ENCODE measurements at places on chromosomes 12 and 14. TPM values are rescaled to one million over a fixed set of nuclear protein-coding genes. Genes with fewer than 3 reads are reported as not detected.

- no peak for DNase-seq
Measured at GRCh38 chr12:74334780-74335179, 202.9 kb upstream of the ATXN7L3B start.

Gene KRT79
- not detected for total RNA-seq

Gene TGM1
- total RNA-seq: not detected

Gene SAMD15
- total RNA-seq: under 0.01 TPM

- DNase-seq: no peak
Measured at GRCh38 chr14:73140811-73141323, 4.6 kb downstream of the PSEN1 start.

DNA sequence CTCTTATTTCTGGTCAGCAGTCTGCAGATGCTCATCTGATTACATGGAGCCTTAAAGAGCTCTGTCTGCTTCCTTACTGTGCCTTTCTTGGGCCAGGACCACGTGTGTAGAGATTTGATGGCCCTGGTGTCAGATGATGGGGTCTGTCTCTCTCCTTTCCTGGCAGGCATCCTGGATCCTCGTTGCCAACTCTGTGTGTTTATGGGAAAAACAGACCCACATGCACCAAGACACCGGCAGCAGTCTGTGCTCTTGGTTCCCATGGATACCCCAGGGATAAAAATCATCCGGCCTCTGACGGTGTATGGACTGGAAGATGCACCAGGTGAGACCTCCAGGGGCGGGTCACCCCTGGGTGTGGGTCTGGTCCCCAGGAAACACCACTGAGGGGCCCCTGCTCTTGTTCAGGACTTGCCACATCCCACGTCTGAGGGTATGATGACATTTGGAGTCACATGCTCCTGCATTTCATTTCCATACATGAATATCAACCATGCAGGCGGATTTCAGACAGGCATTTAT is 18.5 kb upstream of the ALDH2 start:
- no peak for DNase-seq

Gene TMTC3
- 13.2 TPM for total RNA-seq

Gene TAS2R8
- total RNA-seq: not detected

Gene MYF5
- not detected for total RNA-seq

Gene RPS6KL1
- not detected for total RNA-seq

DNA sequence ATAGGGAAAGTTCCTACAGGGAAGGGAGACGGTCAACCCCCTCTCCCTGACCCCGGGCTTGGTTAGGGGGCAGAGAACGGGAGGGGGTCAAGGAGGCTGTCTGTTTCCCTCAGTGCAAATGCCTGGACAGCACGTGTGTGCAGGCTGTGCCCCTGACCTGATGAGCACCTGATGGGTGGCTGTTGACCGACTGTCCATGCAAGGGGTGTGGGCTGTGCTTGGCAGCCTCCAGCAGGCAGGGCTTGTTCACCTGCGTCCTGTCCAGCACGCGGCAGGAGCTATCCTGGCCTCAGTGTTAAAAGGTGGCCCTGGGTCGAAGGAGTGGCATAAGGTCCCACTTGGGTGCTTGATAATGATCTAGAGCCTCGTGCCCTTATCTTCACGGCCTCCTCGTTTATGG is 221.0 kb downstream of the CACNA1C start:
- no peak for DNase-seq

Gene TAS2R7
- total RNA-seq: not detected

Gene SOAT2
- total RNA-seq: not detected

Gene GLRX5
- total RNA-seq: 21.3 TPM

GRCh38 chr12:67751381-67751928 is 102.9 kb downstream of the DYRK2 start:
- no peak for DNase-seq

Gene EPYC
- total RNA-seq: not detected

DNA sequence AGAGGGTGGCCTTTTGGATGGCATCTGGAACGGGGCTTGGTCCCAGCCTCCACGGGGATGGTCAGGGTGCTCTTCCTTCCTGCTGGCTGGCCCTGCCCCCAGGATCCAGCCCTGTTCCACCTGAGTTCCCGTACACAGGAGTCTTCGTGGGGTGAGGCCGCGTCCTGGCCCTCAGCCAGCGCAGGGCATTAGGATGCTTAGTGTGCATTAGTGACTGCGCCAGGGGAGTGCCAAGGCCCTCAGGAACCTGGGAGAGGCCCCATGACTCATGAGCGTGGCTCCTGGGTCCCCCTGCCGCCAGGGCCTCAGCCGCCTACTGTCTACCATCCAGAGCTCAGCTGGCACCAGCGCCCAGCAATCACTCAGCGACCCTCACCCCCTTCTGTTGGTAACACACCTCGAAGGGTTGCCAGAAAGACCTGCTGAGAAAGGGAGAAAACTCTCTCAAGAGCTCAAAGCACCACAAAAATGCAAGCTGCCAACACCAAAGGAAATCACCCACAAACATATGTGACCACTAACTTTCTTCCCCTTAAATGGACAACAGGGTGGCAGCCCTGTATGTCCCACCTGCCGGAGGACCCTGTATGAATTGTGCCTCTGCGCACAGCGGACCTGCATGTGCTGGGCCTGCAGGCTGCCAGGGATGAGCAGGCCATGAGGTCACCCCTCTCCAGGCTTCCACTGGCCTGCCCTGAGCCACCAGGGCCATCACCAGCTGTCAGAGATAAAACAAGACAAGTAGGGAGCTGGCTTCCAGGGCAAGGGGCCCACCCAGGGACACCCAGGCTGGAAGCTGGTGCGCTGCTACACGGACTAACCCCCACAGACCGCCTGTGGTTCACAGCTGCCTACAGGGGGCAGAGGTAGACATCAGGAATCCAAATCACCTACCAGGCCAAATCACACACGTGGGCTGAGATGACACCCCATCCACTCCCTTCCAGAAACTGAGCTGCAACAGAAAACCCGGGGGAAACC is 28.7 kb downstream of the CCDC85C start:
- no peak for DNase-seq

DNA sequence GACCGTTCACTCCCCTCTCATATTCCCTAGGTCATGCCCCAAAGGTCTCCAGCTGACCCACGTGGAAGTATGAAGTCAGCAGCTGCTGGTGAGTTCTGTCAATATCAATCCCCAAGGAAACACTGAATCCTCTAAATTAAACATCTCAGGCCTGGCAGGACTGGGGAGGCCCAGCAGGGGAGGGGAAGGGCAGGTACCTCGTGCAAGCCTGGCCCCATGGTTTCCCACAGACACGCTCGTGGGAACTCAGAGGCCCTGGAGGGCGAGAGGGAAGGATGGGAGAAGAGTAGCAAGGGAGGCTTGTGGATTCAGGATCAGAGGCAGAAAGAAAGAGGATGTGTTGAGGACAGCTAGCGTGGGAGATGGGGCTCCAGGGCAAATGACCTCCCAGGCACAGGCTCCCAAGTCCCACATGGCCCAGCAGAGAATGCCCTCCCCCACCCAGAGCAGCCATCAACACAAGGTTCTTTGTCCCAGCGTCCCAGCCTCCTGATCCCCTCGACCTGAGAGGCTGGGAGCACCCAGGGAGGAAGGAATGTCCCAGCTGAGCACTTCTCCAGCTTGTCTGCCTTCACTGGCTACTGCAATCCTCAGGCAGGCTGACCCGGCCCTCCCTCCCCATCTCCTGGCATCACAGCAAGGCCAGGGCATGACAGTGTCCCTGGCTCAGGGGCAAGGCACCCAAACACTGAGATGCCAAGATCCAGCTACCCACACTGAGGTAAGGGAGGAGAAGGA is 20.1 kb upstream of the RPLP0 start:
- no peak for DNase-seq

DNA sequence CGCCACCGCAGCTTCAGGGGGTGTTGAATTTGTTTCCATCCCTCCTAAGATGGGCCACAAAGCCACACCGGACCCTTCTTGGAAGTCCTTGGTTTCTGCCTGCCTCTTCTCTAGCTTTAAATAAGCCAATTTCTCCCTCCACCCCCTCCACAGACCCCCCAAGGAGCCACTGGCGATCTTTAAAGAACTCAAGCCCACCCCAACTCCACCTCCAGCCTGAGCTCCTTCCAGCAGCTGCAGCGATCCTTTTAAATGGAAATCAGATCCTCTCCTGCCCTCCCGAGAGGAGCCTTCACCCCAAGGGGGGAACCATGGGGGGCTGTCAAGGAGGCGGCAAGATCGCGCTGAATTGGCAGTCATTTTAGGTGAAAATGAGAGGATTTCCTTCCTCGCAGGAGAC is 133.1 kb downstream of the NCOR2 start:
- DNase-seq: no peak

Gene LIN7A
- 31.2 TPM for total RNA-seq

DNA sequence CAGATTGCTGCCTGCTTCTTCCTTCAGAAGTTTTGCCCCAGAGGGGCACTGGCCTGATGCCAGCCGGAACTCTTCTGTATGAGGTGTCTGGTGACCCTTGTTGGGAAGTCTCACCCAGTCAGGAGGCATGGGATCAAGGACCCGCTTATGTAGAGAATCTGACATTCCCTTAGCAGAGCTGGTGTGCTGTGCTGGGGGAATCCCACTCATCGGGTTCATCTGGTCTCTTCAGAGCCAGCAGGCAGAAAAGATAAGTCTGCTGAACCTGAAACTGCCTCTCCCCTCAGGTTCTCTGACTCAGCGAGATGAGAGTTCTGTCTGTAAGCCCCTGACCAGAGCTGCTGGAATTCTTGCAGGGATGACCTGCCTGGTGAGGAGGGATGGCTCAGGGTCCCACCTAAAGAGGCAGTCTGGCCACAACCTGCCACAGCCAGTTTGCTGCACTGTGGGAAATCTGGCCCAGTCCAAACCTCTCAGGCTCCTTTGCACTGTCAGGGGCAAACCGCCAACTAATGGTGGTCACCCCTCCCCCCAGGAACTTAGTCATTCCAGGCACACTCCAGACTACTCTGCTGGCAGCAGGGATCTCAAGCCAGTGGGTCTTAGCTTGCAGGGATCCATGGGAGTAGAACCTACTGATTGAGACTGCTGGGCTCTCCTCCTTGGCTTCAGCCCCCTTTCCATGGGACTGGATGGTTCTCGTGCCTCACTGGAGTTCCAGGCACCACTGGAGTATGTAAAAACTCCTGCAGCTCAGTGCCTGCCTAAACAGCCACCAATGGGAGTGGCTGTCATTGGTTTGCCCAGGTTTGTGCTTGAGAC is 4.1 kb downstream of the CLEC2D start:
- DNase-seq: peak; percentile 54

GRCh38 chr12:65200007-65200665 is 30.8 kb downstream of the LEMD3 start:
- DNase-seq: no peak
